ENCODE measurements at places on chromosomes 1 and 21.

GRCh38 chr1:61224609-61225008 is 142.2 kb downstream of the NFIA start:
- no peak for DNase-seq

DNA sequence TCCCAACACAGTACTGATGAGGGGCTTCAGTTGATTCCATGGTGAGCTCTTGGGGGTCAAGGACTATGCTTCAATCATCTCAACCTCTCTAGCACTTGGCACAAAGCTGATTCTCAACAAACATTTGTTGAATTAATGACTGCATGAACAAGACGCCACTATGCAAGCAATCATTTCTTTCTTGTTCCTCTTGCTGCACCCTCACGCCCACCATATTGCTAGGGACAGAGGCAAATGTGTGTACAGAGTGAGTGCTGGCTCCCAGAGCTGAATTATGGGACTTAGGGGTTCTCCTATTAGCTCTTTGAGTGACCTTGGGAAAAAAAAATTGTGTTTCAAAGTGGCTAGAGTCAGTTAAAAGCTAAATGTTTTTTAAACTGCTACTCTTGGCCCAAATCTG is 2.5 kb downstream of the ADAR start:
- DNase-seq = no peak

- peak; percentile 39 for DNase-seq
Measured at GRCh38 chr1:212819726-212820125, 27.7 kb downstream of the SPATA45 start.

DNA sequence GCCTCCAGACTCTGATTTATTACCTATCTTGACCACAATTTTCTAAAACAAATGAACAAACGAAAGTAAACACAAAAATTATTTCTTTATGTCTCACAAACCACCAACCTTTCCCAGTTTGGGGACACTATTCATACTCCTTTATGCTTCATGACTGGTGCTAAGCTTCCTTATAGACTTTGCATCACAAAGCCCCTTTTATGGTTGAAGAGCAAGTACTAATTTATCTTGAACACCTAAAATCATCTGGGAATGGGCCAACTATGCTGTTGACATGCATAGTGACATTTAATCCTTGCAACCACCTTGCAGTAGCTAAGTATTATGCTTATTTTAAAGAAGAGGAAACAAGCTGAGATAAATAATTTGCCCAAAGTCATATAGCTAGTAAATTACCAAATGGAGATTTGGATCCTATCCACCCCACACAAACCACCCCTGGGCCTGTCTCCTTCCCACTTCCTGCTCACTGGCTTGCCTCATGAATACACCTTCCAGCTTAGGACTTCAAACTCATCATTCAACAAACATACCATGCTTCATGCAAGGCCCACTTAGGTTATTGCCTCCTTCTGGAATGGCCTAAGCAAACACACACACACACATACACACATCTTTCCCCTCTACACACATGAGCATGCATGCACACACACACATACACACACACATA is 192.2 kb downstream of the PLPP3 start:
- DNase-seq = peak; percentile 38

- peak; percentile 79 for DNase-seq
Measured at GRCh38 chr1:114353262-114353661, 157.7 kb downstream of the TRIM33 start.

GRCh38 chr1:23291706-23292105 is 52.4 kb downstream of the HNRNPR start:
- no peak for DNase-seq

DNA sequence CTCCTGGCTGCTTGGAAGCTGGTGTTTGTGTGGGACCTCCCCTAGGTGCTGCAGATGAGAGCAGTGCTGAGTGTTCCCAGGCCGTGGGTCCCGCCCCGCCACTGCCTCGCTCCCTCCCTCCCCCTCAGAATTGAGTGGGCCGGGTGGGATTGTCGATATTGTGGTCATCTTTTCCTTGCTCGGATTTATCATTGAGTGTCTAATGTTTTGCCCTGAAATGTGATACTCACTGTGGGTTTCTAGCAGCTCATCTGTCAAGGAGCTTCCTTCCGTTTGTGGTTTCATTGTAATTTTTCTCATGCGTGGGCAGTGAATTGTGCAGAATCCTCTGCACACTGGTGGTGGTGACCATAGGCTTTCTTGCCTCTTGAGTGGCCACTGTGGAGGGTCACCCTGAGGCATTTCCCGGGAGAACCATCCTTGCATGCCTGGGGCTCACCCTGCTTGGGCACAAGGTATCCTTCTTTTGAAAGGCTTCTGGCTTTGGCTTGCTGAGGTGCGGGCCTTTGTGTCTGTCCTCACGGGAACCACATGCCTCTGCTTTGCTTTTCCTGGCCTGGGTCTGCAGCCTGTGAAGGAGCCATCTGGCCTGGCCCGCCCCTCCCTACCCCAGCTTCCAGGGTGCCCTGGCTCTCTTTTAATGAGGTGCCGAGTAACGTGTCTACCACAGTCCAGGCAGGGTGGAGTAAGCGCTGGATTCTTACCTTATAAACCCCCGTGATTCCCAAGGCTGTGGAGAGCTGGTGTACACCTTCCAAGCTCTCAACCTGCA is 25.6 kb downstream of the SLX9 start:
- DNase-seq = peak; percentile 24

GRCh38 chr1:220879509-220880361 is 492 bp downstream of the HLX start:
- DNase-seq = peak; percentile 66

- DNase-seq = no peak
Measured at GRCh38 chr1:87426463-87427249, 98.0 kb downstream of the LMO4 start.

- DNase-seq = no peak
Measured at GRCh38 chr1:241773991-241774390, 74.0 kb upstream of the EXO1 start.

Measured in common myeloid progenitor, CD34-positive (primary cell).